Right cardiac atrium (tissue), 5 donors: ENCODE measurements at places on chromosomes 7 and 10. TPM values are rescaled to one million over a fixed set of nuclear protein-coding genes. Genes with fewer than 3 reads are reported as not detected.
A peak's percentile ranks its signal among the peaks of the same experiment; 100 is the strongest.

Gene FANK1
- total RNA-seq: 0.37 TPM

Gene CNNM1
- 0.23 TPM for total RNA-seq

Gene MSS51
- 1.2 TPM for total RNA-seq

Gene MMRN2
- 65.5 TPM for total RNA-seq

Gene PPP1R17
- total RNA-seq: not detected

DNA sequence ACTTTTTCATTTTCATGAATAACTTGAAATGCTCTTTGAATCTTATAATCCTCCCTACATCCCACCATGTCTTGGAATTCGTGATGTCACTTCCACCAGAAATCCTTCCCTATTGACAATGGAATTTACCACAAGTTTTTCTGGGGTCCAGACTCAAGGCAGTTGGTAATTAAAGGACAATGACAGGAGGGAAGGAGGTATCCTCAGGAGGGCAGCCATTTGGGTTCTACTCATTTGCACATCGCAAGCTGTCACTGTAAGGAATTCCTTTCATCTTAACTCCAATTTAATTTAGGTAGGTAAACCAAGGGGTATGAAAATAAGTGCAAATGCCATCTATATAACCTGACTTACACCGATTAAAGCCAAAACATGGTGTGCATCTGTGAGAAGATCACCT, 21.9 kb downstream of the LRRC17 start:
- DNase-seq: no peak

DNA sequence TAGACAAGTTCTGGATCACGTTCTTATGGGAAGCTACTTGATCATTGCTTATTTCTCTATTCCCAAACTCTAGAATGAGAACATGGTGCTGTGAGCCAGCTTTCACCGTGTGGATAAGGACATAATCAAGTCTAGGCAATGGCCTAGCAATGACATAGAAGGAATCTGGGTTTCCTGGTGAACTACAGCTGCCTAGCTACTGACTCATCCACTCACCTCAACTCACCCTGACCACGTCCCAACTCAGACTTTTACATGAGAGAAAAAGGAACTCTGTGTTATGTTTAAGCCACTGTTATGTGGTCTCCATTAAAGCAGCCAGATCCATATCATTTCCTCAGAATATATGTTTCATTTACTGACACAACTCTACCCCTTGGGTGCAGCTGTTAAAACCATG, 18.8 kb upstream of the MET start:
- DNase-seq: no peak

- DNase-seq: no peak
Observed at GRCh38 chr7:100407285-100408180, 21.0 kb downstream of the ZCWPW1 start.

GRCh38 chr7:123070702-123071286, 75.3 kb upstream of the TAS2R16 start:
- no peak for DNase-seq

DNA sequence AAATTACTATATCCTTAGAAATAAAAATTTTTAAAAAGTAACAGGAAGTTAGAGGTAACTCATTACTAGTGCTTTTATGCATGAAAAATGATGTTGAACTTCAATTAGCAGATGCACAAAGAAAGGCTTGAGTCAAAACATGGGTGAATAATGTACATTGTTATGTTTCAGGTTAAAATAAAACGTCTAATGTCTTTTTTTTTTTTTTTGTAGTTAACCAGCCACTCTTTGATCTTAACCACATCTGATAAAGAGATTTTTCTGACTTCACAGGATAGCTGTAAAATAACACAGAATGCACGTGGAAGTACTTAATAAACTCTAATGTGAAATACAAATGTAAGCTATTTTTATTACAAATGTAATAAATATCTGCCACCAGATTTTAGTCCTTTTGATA, 61.7 kb downstream of the GSAP start:
- no peak for DNase-seq

DNA sequence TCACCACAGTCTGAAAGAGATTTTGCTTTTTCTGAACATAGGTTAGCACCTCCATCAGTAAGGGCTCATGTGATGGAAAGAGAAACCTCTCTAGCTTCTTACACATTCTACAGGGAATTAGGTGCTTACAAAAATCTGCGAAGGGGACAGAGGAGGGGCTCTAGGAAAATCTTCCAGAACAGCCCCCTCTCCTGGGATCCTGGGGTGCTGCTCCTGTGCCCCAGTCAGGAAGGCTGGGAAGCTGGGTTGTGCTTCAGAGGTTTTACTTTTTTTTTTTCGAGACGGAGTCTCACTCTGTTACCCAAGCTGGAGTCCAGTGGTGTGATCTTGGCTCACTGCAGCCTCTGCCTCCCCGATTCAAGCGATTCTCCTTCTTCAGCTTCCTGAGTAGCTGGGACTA, 7.5 kb upstream of the FAM171A1 start:
- DNase-seq: no peak

- DNase-seq: no peak
Observed at GRCh38 chr10:93849593-93849992, 44.2 kb upstream of the SLC35G1 start.

DNA sequence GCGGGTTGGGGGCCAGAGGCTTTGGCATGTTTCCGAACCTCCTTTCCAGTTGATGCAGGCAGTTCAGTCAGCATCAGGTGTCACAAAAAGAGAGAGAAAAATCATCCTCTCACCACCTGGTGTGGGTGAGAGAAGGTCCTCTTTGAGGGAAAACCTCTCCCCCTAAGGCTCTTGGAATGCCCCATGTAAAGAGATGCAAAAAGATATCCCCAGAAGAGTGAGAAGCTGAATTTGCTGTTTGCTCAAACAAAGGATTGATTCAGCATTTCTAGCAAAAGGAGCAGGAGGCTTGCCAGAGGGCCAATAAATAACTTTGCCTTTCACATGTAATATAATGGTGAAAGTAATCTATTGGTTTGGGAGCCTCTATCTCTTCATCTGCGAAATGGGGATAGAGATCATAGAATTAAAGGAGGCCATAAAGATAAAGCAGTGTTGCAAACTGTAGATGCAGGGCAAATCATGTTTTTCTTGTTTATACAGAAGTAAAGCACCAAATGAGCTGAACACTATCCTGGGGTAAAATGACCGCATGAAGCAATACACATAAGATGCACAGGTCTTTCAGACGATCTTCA, 425.9 kb downstream of the LRMDA start:
- DNase-seq: no peak

- no peak for DNase-seq
Observed at GRCh38 chr7:28071570-28071969, 109.0 kb downstream of the JAZF1 start.

- DNase-seq: no peak
Observed at GRCh38 chr7:142010952-142011548, 15.4 kb downstream of the MGAM start.

DNA sequence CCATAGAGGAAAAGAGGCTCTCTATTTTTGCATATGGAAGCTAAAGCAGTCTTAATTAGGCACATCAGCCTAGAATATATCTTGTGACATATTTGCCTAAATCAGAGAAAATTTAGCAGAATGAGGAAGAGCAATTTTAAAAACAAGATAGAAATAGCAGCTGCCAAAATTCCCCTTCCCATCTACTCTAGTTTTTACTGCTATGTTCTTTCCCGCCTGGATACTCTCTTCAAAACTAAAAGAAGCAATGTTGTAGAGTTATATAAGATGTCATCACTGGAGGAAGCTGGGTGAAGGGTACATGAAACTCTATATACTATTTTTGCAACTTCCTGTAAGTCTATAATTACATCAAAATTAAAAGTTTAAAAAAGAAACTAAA, 87.0 kb downstream of the ARMH3 start:
- DNase-seq: no peak

DNA sequence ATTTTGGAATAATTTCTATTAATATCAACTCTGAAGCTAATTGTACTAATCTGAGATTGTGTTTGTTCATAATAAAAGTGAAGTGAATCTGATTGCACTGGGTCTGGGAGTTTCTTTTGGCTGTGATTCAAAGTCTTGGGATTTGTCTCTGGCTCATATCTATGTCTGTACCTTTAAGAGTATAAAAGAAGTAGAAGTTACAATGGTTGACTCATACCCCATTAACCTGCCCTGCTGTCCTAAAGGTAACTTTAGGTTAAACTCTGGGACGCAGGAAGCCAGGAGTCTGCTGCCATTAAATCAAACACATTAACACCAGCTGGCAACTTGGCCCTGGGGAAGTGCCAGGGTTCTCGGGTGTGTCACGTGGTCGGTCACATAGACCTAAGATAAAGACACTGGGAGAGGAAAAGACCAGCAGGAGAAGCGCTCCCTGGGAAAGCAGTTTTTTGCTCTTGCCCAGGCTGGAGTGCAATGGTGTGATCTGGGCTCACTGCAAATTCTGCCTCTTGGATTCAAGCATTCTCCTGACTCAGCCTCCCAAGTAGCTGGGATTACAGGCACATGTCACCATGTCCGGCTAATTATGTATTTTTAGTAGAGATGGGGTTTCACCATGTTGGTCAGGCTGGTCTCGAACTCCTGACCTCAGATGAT, 17.8 kb downstream of the SCD start:
- DNase-seq: peak; percentile 91

DNA sequence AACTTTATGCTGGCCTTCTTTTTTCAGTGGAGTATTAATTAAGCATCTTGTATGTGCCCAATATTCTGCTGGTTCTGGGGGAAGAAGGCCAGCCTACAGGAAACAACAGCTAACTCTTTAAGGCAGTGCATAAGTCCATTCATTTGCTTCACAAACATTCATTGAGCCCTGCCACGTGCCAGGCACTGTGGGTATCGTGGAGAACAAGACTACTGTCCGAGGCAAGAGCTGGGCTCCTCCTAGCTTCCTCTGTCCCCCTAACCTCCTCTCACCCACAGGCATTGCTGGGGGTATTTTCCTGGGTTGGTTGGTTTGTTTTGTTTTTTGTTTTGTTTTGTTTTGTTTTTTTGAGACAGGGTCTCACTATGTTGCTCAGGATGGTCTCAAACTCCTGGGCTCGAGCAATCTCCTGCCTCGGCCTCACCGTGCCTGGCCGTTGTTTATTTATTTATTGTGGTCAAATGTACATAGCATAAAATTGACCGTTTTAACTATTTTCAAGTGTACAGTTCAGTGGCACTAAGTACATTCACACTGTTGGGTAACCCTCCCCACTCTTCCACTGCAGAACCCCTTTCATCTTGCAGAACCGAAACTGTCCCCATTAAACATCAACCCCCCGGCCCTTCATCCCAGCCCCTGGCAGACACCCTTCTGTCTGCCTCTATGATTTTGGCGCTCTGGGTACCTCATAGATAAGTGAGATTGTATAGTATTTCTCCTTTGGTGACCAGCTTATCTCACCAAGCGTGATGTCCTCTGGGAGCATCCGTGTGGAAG, 32.6 kb downstream of the CHST3 start:
- DNase-seq: no peak

- no peak for DNase-seq
Observed at GRCh38 chr7:45582868-45583277, 8.7 kb downstream of the ADCY1 start.

DNA sequence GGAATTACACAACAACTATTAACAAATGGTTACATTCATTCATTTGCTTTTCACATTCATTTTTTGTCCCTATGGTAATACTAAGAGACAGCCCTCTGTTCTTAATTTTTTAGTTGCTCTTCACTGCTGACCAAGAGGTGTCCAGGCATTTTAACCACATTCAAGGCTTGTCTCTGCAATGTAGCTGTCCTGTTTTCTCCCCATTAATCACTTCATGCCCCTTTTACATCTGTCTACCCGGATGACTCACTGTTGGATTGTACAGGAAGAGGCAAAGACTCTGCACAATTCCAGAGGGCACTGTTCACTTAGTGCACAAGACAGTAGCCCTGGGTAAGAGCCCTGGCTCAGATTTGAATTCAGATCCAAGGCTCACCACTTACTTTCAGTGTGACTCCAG, 168.5 kb downstream of the NOC3L start:
- no peak for DNase-seq

DNA sequence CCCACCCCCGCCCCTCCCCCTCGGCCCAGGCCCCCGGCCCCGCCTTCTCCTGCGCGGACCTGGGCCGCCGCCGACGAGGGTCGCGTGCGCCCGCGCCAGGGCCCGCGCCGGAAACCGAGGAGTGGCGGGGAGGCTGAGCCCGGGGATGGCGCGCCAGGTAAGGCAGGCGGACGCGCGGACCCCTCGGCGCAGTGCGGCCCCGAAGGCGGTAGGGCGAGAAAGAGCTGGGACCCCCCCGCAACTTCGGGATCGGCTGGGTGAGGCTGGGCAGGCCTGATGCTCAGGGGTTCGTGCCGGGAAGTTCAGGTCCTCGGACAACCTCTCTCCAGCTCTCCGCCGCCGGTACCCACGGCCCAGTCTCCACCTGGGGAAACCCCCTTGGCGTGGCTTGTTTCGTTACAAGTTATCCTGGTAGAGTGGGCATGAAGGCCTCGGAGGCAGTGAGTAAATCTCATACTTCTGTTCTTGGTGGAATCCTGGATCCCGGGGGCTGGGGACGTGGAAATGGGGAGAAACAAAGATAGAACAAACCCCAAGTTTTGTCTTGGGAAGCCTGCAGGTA, 58.4 kb downstream of the ZNF467 start:
- DNase-seq: no peak

- no peak for DNase-seq
Observed at GRCh38 chr7:147513451-147513850, 1077.1 kb upstream of the C7orf33 start.

- peak; percentile 44 for DNase-seq
Observed at GRCh38 chr7:34036051-34036920, 130.9 kb downstream of the BMPER start.

DNA sequence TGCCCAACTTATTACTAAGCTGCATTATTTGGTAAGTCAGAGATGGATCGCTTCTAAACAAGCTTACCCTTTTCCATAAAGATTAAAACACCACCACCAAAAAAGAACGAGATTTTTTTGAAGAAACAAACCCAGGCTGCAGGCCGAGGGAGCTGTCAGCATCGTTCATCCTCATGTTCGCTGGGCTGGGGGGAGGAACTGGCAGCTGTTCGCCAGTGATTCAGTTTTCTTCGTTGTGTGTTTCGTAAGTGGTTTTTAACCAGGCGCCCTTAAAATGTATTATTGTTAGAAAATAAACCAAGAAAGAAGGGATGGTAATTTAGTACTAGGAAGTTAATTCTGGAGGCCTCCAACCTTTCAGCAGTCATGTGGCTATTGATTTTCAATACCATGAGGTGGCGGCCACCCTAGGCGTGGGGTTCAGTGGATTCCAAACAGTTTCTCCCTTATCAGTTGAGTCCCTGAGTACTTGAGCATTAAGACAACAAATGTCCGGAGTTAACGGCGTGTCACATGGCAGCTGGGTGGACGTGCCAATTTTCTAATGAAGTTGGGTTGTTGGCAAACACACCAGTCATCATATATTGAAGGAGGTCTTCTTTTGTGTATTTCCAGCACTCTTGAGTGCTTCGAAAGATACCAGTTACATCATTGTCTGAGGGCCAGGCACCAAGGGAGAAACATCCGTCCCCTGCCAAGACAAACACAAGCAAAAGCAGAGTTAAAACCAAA, 173.2 kb downstream of the EBF3 start:
- DNase-seq: no peak

GRCh38 chr7:77655836-77656455, 40.3 kb upstream of the RSBN1L start:
- no peak for DNase-seq

DNA sequence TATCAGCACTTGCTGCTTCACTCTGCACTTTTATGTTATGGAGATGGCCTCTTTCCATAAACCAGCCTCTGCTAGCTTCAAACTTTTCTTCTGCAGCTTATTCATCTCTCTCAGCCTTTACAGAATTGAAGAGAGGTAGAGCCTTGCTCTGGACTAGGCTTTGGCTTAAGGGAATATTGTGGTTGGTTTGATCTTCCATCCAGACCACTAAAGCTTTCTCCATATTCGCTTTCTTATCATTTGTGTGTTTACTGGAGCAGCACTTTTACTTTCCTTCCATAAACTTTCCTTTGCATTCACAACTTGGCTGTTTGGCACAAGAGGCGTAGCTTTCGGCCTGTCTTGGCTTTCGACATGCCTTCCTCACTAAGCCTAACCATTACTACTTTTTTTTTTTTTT, 23.6 kb downstream of the DYDC2 start:
- DNase-seq: no peak
